Activated naive CD8-positive, alpha-beta T cell treated with anti-CD3 and anti-CD28 coated beads for 36 hours (primary cell): ENCODE measurements at places on chromosomes 1 and 21.
A peak's percentile ranks its signal among the peaks of the same experiment; 100 is the strongest.

GRCh38 chr1:27879374-27880082 is 7.2 kb downstream of the THEMIS2 start:
- DNase-seq, result no peak

GRCh38 chr1:218323568-218324225 is 21.4 kb upstream of the TGFB2 start:
- no peak for DNase-seq

GRCh38 chr1:95370691-95371562 is 136.9 kb downstream of the RWDD3 start:
- DNase-seq, result no peak

DNA sequence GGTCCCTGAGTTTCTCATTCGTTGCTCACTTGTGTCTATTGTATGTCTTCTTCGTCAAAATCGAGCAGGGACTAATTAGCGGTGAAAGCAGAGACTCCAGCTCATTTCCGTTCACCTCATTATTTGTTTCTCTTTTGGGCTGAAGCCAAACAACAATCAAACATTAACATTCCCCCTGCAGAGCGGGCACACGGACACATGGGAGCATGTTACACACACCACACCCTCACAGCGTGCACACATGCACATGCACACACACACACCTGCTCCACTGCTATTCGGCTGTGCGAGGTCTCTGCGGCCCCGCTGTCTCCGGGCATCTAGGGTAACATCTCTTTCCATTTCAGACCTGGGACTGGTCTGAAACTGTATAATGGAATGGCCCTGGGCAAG is 58.5 kb upstream of the LRRC8D start:
- DNase-seq, result no peak

GRCh38 chr1:47424336-47424982 is 8.4 kb downstream of the FOXE3 start:
- no peak for DNase-seq

DNA sequence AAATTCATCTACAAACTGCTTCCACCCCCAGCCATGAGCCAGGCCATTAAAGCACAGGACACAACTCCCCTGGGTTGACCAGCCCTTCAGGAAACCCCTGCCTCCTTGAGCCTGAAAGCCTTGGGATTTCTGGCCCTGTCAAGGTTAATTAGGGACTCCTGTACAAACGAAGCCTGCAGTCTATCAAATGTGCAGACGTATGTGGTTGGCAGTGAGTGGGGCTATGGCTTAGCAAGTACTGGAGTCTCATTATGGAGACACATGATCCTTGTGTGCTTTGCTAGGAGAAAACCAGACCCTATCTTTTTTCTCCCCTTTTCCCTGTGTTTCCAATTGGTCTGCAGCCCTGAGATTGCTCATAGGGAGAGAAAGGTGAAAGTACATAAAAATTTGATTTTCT is 588.3 kb upstream of the USP24 start:
- no peak for DNase-seq

GRCh38 chr1:157007306-157007705 is 38.2 kb downstream of the ARHGEF11 start:
- DNase-seq, result no peak

DNA sequence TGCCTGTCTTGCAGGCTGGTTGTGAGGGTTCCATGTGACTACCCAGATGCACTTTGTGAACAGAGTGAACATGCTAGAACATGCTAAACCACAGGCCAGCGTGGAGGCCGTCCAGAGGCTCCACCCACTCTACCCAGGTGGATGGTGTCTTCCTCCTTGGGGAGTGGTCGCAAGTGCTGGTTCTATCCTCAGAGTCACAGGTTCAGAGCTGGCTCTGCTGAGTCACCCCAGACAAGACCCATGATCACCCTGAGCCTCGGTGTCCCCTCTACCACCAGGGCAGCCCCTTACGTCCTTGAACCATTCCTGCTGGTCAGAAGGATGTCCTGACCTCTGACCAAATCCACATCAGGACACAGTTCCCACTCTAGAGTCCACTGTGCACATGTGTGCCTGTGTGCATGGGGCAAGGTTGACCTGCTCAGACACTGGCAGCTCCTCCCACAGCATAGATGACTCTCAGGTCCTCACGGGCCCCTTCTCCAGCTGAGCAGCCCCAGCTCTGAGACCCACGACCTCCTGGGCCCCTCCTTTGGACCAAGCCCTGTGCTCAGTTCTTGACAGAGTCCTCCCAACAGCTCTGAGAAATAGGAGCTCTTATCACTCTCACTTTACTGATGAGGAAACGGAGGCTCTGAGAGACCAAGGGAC is 391.8 kb downstream of the MATN1 start:
- DNase-seq, result no peak

DNA sequence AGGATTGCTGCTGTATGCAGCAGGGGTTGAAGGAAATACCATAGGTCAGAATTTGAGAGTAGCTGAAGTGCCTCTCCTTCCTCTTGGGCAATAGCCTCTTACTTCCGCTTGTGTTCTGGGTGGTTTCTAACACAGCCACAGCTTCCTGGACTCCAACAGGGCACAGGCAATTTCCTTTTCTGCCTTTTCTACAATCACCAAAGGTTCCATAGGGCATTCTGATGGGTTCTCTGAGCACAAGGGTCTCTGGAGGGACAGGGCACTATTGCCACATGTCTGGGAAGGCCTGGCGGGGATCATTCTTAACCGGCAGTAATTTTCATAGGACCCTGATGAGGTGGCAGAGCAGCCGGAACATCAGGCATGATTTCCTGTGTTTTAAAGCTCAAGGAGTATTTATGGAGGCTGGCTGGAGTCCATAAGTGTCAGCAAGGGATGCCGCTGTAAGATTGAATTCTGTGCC is 5.5 kb upstream of the AGTRAP start:
- DNase-seq, result peak; percentile 22

DNA sequence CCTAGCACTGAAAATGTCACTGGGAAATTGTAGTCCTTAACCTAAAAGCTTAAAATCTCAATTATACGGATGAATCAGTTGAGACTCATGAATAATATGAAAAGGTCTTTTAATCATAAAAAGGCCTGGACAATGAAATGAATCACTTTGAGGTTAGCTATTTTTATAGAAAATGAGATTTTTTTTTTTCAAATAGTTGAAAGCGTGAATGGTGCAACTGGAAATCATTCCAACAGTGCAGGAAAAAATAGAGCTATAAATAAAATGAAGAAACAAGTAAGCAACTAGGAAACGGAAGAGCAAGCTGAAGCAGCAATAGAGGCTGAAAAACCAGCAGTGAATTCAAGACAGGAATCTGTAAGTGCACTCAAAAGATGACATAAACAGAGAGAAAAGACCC is 142.9 kb downstream of the BACH1 start:
- DNase-seq, result no peak

DNA sequence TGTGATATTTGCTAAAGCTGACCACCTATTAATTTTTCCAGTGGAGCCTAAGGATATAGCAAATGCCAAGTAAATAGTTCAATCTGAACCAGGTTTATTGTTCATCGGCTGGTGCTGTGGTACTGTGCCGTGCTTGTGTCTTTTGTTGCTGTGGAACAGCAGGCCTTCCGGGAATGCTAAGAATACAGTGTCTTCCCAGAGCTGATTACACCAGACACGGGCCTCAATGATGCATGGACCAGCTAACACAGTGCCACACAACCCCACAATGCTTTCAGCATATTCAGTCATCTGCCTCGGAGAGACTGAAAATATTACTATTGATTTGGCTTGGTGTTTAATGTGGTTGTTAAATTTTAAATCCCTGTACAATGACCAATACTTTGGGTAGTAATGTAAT is 415.4 kb downstream of the PTBP2 start:
- DNase-seq, result no peak

GRCh38 chr1:183783342-183783741 is 21.6 kb upstream of the RGL1 start:
- no peak for DNase-seq

GRCh38 chr1:192697771-192698170 is 61.8 kb downstream of the RGS13 start:
- DNase-seq, result no peak

GRCh38 chr1:2124446-2125198 is 70.0 kb downstream of the FAAP20 start:
- no peak for DNase-seq

DNA sequence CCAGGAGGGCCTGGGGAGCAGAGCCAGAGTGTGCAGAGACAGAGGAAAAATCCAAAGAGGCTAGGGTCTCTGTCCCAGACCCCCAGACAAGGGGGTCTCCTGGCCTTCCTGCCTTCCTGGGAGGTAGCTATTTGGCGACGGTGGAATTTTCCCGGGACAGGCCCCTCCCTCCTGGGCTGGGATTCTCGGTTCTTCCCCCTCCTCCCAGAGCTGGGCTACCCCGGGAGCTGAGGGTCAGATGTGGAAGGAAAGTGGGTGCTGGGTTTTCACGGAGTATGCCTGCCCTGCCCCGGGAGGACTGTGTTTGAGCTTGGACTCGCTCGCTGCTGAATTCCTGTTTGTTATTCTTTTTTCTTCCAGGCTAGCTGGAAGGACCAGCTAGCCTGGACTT is 759 bp downstream of the AMPD2 start:
- no peak for DNase-seq

GRCh38 chr1:32774950-32775634 is 42.1 kb downstream of the YARS1 start:
- no peak for DNase-seq

GRCh38 chr1:214664651-214665433 is 61.8 kb downstream of the CENPF start:
- DNase-seq, result no peak

GRCh38 chr1:109242387-109242786 is 7.0 kb upstream of the CELSR2 start:
- DNase-seq, result no peak

DNA sequence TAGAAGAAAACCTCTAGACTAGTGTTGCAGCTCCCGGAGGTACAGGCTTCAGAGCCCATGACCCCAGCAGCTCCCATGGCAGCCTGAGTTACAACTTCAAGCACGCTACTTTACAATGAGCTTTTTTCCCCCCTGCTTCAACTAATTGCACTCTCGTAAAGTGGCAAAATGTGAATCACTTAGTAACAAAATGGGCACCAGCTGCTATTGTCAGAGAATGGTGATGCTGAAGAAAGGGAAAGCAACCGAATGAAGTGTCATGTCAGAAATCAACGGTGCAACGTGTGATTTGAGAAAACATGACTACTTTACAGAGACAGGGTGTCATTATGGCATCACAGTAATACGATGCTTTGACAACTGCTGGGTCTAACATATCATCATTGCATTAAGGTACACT is 40.5 kb downstream of the ESRRG start:
- DNase-seq, result no peak

- DNase-seq, result no peak
These were observed 16.2 kb downstream of the LMOD1 start for GRCh38 chr1:201930137-201930536.

- peak; percentile 53 for DNase-seq
These were observed 6.4 kb downstream of the ADARB1 start for GRCh38 chr21:45080639-45081414.

DNA sequence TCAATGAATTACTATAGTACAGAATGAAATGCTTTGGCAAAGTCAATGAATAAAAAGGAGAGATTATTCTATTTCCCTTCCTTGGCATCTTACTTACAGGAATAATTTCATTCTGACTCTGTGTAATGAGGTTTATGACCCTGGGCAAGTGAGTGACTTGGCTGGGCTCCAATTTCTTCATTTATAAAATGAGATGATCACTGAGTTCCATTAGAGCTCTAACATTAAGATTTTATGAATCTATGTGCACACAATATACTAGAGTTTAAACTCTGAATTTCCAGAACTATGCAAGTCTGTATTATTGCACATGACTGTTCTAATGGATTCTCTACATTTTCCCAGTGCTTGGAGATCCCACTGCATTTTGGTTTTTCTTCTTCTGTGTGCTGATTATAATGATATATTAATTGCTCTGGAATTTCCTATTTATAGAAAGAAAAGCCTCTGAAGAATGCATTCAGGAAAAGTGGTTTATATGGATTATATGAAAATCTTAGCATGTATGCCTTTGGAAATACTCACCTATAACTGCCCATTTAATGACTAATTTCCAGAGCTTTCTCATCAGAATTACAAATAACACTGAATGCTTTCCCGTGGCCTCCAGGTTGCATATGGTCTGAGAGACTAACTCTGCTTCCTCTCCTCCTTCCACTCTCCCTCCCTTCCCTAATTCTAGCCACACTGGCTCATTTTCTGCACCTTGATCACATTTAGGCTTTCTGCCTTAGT is 97.4 kb upstream of the CHRM3 start:
- no peak for DNase-seq

DNA sequence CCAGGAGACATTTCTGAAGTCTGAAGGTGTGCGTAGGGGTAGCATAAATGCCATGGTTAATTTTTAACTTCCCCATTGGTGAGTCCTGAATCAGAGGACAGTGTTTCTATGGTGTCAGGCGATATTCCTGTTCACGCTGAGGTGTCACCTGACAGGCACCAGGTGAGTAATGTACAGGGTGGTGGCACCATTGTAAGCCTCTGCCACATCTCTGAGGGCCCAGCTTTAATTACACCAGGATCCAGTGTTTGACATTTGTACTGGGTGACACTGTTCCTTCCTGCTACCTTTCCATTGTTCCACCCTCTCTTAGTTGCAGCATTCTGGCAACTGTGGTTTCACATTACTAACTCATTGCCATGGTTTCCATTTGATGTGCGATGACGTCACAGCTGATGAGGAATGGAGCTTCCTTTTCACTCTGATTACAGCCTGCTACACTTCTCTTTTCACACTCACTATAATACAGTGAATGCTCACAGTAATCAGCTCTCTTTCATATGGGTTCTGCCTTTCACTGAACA is 40.6 kb upstream of the MARK1 start:
- peak; percentile 39 for DNase-seq

DNA sequence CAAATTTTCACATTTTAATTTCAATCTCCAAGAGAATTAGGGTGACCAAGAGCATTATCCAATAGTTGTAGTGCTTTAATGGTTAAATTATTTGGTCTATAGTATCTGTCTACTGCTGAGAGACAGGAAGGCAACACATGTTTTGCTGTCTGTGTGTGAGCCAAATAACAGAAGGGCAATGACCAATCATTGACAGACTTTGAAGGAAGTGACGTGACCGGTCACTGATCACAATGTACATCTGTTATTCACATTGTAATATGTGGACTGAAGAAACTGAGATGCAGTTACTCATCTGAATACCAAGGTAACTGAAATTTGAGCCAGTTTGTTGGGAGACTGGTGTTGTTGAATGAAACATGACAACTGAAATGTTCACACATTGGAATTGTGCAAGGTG is 196.7 kb downstream of the LRRC40 start:
- DNase-seq, result no peak

DNA sequence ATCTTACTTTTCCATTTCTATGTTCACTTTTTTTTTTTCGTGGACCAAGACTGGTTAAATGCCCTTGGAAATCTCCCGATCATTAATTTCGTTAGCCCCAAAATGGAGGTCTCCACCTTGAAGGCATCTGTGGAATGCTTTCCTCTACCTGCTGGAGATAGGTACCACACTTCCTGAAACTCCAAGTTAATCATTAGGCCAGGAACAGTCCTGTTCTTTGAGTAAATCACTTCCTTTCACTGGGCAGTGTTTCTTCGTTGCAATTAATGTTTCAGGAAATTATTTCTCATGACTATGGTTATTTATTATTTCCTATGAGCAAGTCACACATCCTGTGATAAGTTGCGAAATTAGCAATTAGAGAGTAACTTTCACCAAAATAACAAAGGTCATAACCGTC is 225.2 kb upstream of the LYPLAL1 start:
- DNase-seq, result no peak
